ENCODE measurements at places on chromosomes 3 and 15. TPM values are rescaled to one million over a fixed set of nuclear protein-coding genes. Genes with fewer than 3 reads are reported as not detected.
A peak's percentile ranks its signal among the peaks of the same experiment; 100 is the strongest.

- DNase-seq, result no peak
Observed at GRCh38 chr3:190552021-190552420, 38.1 kb downstream of the IL1RAP start.

- DNase-seq, result no peak
Observed at GRCh38 chr3:69300296-69300695, 85.6 kb downstream of the FRMD4B start.

DNA sequence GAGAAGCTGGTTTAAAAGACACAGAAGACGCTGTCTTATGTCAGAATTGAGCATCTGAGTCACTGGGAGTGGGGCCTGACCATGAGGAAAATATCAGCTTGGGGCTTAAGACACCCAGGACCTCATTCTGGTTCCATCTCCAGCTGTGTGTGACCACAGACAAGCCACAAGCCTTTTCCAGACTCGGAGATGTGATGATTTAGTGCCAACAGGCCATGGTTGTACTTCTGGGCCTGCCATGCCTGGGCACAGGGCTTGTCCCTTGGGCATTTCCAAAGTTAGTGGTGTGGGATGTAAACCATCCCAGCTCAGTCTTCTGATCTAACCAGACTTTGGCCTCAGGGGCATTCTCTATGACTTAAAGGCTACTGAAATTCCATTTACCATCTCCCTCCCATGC, 269.8 kb downstream of the RYR3 start:
- DNase-seq, result no peak

DNA sequence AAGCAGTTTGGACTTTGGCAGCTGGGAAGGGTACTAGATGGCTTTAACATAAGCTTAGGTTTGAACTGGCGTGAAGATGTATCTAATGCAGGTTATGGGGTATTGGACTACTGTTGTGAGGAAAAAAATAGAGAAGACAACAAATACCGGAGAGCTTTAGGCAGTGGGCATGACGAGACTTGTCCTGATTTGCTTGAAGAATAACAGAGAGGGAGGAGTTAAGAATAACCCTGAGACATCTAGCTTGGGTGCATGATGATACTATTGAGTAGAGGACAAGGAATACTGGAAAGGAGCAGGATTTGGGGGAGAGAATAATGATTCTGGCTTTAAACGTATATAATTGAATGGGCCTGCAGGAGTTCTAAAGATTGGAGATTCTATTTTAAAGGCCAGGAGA, 249.5 kb upstream of the AZI2 start:
- no peak for DNase-seq

DNA sequence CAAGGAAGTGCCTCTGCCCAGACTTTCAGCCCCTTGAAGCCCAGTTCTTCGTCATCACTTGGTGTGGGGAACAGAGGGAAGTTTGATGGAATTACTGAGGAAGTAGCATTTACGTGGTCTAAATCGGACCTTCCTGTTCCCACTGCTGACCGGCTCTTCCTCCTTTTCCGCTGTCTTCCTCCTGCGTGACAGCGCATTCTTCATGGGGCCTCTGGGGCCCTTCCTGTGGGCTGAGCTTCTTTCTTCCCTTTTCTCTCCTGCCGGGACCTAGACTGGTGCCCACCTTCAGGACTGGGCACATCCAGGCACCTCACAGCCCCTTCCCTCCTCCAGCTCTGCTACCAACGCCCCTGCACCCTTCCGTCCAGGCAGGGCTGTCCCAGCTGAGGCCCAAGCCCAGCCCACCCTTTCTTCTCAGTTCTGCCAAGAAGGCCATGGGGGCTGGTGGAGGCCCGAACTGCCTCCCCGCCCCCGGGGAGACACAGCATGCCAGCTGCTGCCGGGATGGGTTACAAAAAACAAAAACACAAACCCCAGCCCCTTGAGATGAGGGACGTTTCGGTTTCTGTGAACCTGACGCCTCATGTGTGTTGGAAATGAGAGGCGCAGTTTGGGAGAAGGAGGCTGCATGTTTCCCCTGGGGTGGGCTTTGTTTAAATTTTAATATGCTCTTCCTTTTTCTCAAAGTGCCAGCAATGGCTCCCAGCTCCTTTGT, 19.1 kb downstream of the ZNF710 start:
- no peak for DNase-seq

DNA sequence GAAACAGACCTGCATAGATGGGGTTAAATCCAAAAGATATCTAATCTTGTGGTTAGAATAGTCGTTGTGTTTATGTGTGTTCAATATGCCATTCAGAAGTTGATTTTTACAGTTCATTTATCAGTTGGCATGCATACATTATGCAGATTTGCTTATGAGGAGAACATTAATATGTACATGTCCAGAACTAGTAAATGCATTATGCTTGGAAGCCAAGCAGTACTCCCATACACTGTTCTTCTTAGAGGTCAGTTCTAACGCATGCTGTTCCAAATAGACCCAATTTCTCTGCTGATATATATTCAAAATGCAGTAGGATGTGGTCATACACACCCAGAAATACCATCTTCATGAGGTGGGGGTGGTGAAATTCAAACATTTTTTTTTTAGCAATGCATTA, 956 bp downstream of the FGF12 start:
- DNase-seq, result no peak

- DNase-seq, result peak; percentile 55
Observed at GRCh38 chr3:184145111-184145524, 10.0 kb downstream of the EIF2B5 start.

DNA sequence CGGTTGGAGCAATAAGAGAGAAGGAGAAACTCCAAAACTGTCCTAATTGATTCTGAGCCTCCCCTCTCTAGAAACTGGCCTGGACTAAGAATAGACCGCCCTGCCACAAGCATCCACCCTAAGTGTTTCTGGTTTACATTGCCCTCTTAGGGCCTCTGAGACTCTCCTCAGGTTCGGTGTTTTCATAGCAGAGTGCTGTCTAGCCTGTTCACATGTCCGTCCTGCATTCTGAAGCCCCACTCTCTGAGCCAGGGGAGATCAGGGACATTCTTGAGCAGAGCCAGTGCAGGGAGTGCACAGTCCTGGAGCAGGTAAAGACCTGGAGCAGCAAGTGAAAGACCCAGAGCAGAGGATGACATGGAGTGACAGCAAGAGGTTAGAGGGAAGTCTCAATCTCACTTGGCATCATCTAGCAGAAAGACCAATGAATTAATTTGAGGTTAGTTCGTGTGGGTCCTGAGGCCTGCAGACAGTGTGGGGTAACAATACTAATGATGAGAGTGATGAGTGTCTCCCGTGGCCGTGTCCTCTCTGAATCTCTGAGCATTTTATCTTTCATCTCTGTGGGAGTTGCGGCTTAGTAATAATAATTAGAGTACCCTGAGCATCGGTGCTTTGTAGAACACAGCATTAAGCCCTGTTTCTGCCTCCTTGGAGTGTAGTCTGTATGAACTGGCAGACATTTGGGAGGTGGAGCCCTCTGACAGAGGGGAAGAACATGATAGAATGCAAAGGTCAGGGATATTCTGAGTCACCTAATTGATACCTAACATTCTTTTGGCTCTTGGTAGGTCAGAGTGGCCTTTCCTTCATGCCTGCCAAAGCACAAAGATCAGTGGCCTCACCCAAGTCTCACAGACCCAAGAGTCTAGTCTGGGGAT, 24.6 kb downstream of the MAPKBP1 start:
- DNase-seq, result no peak

DNA sequence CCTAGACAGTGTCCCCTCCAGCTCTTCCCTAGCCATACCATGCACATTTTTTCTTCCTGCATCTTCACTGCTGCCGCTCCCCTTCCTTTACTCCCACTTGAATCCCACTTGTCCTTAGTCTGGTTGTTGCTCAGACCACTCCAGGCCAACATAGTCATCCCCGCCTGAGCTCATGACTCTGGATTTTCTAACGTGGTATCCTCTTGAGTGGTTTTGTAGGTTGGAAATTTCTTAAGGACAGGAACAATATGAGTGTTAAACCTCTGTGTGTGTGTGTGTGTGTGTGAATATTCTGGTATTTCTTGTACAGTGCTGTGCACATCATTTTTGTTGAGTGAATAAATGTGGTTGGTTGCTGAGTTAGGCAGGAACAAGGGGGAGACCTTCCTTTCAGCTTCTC, 3.1 kb downstream of the BAHD1 start:
- no peak for DNase-seq

DNA sequence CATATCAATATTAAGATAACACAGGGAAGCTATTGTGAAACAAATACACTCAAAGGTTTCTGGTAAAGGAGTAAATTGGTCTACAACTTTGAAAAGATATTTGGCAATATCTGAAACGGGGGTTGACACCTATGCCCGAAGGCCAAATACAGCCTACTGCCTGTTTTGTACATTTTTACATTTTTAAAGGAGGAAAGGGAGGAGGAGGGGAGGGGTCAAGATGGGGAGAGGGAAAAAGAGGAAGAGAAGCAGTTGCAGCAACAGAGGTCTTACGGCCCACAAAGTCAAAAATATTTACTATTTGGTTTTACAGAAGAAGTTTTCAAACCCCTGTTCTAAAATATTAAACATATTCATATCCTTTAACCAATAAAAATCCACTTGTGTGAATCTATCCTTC, 94.2 kb downstream of the FMN1 start:
- no peak for DNase-seq

DNA sequence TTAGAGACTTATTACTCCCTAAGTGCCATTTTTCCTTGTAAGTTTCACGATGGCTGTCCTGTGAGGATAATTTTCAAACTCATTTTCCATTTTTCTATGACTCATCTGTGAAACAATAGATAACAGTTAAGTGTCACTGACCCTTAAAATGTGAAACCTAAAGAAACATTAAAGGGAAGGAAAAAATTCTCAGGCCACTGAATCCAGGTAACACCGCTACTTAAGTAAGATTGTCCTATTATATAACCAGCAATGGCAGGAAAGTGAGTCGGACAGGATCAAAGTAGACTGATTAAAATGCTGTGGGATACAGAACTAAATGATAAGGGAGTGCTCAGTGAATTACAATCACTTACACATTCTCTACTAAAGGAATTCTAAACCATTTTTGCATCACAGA, 12.4 kb downstream of the PLD1 start:
- DNase-seq, result no peak

DNA sequence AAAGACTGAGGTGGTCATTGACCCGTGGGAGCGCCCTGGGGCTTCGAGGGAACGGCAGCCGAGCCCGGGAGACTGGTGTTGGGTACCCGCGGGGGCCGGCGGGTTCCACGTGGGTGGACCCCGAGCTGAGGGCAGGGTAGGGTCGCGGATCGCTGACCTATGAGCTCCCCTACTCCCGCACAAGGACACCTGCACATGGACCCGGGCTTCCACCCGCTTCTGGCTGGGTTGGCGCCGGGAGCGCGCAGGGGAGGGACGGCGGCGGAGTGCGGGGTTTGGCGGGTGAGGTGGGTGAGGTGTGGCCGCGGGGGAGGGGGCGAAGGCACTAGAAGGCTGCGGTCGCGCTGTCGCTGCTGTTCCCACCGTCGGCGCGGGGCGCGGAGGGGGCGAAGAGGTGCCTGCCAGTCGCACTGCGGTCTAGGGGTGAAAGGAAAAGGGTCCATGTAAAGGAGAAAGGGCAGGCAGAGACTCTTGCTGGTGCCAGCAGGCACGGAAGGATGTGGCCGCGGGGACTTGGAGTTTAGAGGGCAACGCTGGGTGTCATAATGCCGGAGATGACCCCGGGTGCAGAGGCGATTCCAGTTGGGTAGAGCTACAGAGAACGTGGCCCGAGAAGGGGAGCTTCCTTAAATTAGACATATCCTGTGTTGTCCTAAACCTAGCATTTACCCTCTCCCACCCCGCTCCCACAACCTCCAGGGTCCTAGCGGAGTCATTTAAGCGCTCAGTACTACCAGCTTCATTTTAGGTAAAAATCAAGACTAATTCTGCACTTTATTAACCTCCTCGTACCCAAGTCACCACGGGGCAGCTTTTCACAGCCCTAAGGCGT, 245.9 kb upstream of the TOPAZ1 start:
- peak; percentile 12 for DNase-seq

DNA sequence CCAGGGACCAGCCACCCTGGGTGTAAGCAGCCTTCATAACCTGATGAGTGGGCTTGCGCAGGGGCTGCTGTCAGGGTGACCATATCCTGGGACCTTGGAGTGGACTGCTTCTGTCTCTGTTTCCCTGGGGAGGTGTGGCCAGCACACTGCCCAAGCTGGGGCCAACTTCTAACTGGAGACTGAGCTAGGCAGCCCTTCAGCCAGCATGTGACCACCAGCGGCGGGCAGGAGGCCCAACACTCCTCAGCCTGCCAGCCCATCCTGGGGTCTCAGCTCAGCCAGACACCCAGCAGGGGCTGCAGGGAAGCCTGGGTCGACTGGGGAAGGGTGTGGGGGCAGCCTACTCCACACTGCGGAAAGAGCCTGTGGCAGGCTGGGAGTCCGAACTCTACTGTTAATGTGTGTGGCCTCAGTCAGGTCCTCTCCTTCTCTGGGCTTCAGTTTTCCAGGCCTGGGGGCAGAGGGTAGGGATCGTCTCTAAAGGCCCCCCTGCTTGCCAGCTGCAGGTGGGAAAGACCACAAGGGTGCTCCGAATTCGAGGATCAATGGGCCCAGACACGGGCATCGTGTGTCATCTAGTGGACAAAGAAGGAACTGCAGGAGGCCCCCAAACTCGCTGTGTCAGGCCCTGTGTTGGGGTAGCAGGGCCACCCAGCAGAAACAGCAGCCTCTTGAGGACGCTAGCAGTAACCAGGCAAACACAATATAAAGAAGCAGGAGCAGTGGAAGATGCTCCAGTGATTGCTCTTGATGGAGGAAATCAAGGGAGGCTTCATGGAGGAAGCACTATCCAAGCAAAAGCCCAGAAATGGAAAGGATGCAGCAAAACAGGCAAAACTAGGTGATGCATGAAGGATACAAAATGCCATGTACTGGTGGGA, 2.0 kb upstream of the SEMA3G start:
- peak; percentile 79 for DNase-seq

- DNase-seq, result no peak
Observed at GRCh38 chr15:95912280-95912625, 418.2 kb upstream of the NR2F2 start.

- no peak for DNase-seq
Observed at GRCh38 chr15:81184188-81184587, 12.5 kb upstream of the IL16 start.

- DNase-seq, result no peak
Observed at GRCh38 chr3:100994187-100994586, 966 bp upstream of the ABI3BP start.

The GOLGA8A gene
- total RNA-seq, result 44.5 TPM

The LYZL4 gene
- not detected for total RNA-seq

The HDC gene
- 1.1 TPM for total RNA-seq

The TLNRD1 gene
- total RNA-seq, result 15.9 TPM

The LINGO1 gene
- total RNA-seq, result not detected

The GPR62 gene
- total RNA-seq, result not detected

The GOLGA8R gene
- 1.1 TPM for total RNA-seq

The MYEF2 gene
- 31.7 TPM for total RNA-seq
